Hypothalamus (tissue), 51 donors: ENCODE measurements at places on chromosomes 3 and 15.

DNA sequence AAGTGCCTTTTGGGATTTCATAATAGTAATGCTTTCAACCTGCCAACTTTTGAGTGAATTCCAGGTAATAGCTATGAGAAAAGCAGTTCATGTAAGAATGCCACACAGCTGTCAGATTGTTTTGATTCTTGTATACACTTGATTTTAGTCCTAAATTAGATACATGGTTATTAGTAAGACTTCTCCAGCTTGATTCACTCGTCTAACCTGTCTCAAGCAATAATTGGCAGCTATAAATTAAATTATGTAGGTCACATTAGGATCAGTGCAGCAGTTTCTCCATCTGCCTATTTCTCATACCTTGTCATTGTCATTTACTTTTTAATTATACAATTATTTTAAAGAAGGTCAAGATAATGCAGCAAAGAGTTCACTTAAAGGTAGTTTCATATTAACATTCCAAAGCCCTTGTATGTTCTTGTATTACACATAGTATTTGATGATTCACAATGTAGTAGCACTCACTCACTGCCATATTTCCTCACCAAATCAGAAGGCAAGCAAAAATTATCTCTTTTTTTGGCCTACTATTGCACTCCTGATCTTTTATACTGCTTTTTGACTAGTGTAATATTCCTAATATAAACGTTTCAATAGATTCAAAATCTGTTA lies 10.9 kb upstream of the CRYBG3 start:
- DNase-seq, result no peak

DNA sequence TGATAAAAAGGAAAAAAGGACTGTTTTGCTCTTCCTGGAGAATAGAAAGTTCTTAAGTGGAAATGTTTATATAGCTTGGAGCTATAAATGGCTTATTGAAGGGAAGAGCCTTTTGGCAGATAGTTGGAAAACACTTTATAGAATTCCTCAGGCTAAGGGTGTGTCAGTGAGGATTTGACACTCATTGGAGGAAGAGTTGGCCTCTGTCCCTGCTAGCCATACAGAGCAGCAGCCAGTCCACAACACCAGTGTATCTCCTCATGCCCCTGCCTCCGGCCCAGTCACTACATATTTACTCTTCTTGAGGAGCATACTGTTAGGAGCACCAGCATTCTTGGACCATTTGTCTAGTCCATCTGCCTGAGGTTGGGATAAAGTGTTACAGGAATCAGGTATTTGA lies 36.2 kb downstream of the KLHL18 start:
- DNase-seq, result no peak

GRCh38 chr3:57980416-57980815 lies 27.8 kb upstream of the FLNB start:
- no peak for DNase-seq

GRCh38 chr15:68432441-68433064 lies 590 bp upstream of the ITGA11 start:
- no peak for DNase-seq

GRCh38 chr3:13536832-13537231 lies 12.1 kb upstream of the FBLN2 start:
- DNase-seq, result no peak

DNA sequence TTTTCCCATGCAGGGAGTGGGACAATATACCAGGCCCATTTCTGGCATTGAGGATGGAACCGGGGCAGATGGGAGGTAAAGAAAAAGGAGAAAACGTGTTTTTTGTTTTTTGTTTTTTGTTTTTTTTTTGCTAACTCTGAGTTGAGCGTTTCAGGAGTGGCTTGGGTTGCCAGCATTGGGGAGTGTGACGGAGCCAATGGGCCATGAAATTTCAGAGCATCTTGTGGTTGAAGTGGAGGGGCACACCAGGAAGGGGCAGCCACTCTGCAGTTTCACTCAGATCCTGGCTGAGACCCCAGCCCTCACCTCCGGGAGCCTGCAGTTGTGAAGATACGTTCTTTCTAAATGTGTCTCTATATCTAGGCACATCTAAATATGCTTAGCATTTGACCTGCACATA lies 240.5 kb downstream of the TLE3 start:
- no peak for DNase-seq

DNA sequence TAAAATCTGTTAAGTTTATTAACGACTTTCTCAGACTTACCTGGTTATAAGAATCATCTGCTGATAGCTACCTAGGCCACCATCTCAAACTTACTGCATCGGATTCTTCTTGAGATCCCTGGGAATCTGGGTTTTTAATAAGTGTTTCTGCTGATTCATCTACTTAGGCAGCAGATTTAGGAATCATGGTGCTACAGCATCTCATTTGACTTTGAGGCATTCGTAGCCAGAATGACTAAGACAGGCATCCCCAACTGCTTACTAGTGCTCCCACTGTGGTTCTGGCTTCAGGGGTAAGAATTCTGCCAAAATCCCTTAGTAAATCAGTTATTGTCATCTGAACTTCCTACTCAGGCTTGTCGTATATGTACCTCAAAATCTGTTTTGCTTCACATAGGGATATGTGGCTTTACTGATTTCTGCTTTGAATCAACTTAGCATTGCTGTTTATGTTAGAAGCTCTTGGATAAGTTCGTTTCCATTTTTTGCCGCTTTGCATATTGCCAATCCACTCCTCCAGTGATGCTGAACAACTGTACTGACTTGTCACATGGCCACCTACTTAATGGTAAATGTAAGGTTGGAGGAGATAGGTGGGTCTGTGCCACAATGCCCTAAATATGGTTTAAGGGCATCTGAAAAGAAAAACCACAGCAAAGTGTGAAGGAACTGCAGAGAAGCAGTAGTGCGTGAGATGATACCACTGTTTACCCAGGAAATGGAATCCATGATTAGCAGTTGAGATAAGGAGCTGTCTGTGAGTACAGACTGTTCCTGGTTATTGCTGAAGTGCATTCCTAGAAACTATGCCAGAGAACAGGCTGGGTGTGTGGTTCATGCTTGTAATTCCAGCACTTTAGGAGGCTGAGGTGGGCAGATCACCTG lies 60.3 kb downstream of the MAP6D1 start:
- DNase-seq, result no peak

- DNase-seq, result no peak
Observed at GRCh38 chr3:107992976-107993684, 97.7 kb downstream of the CD47 start.

DNA sequence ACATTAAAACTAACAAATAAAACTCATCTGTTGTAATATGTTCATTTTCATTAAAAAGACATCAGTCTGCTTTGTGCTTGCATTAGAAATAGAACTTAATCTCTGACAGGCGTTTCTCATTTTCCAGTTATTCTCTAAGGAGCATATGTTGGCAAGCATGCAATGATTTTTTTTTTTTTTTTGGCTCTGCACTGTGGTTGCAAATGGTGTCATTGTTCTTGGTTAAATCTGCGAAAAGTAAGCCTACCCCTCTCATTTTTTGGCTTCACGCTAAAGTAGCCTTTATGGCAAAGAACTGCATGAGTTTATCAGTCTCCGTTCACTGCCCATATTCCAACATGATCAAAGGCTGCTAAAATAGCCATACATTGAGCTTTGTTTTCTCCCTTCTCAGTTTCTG lies 403.2 kb downstream of the MECOM start:
- DNase-seq, result no peak

GRCh38 chr3:166902374-166902773 lies 477.7 kb downstream of the ZBBX start:
- DNase-seq, result no peak

GRCh38 chr15:74845581-74845980 lies 2.6 kb upstream of the ULK3 start:
- no peak for DNase-seq

- no peak for DNase-seq
Observed at GRCh38 chr15:90829942-90830440, 38.4 kb upstream of the FURIN start.

DNA sequence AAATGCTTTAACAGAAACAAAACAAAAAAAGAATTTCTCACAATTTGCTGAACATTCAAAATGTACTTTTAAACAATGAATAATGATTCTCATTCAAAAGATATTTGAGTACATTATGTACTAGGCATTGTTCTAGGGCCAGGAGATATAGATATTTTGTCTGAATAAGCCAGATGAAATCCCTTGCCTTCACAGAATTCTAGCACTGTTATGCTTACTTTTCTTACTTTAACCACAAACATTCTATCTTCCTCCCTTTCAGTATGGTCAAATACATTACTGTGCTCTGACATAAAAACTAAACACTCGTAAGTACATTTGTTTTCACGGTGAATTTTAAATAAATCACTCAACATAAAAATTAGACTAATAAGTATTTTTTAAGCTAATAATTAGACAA lies 116.7 kb downstream of the ADAM10 start:
- DNase-seq, result no peak

DNA sequence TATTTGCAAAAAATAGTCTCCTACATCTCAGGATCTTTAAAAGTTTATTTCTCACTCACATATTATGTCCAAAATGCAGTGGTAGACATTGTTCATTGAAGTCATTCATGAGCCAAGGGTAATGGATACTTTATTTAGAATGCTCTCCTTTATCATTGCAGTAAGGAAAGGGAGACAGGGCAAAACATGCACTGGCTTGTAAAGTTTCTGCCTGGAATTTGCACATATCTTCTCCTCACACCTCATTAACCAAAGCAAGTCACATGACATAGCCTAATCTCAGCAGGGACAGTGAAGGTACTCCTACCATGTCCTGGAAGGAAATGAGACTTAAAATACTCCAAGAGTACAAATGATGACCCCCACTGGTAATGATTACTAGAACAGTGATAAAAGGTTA lies 333.7 kb upstream of the EPHA3 start:
- no peak for DNase-seq

DNA sequence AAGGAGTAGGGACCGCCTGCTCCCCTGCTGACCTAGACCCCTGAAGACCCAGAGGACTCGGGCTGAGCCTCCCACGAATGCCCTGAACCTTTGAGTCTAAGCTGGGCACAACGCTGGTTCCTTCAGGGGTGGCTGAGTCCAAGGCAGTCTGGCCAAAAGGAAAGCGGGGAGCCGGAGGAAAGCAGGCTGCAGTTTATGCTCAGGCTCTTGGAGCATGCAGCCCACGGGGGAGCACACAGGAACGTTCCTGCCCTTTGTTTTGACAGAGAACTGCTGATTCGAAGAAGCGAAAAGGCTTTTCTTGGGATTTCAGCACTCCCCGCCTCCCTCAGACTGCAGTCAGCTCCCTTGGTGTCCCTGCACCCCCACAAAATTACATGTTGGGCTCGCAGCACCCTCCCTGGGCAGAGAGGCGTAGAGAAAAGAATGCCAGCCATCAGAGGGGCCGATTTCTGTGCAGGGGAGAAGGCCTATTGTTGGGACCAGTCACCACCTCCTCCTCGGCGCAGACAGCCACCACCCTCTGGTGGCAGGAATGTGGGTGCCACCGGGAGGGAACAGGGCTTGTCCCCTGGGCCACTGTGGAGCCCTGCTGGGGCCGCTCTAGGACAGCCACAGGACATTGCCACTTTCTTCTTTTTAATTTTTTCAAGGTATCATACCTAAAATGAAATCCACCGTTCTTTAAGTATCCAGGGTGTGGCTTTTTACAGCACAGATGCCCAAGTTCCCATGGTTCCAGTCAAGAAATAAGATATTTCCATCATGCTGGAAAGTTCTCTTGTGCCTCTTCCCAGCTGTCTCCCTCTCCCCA lies 72.2 kb downstream of the SMAD6 start:
- peak; percentile 63 for DNase-seq

- DNase-seq, result no peak
Observed at GRCh38 chr3:131001071-131001470, 25.6 kb downstream of the ASTE1 start.

GRCh38 chr15:67968564-67968963 lies 85.6 kb upstream of the PIAS1 start:
- DNase-seq, result no peak

- no peak for DNase-seq
Observed at GRCh38 chr3:99529265-99529664, 109.1 kb upstream of the COL8A1 start.

- DNase-seq, result no peak
Observed at GRCh38 chr3:196967412-196968232, 1.0 kb downstream of the PIGZ start.

GRCh38 chr15:57777003-57777402 lies 70.5 kb downstream of the POLR2M start:
- DNase-seq, result no peak

GRCh38 chr3:190709351-190709773 lies 153.1 kb downstream of the GMNC start:
- DNase-seq, result no peak
